ENCODE measurements at places on chromosomes 16 and 17.

GRCh38 chr16:70661534-70661917 lies 15.2 kb downstream of the IL34 start:
- no peak for DNase-seq

DNA sequence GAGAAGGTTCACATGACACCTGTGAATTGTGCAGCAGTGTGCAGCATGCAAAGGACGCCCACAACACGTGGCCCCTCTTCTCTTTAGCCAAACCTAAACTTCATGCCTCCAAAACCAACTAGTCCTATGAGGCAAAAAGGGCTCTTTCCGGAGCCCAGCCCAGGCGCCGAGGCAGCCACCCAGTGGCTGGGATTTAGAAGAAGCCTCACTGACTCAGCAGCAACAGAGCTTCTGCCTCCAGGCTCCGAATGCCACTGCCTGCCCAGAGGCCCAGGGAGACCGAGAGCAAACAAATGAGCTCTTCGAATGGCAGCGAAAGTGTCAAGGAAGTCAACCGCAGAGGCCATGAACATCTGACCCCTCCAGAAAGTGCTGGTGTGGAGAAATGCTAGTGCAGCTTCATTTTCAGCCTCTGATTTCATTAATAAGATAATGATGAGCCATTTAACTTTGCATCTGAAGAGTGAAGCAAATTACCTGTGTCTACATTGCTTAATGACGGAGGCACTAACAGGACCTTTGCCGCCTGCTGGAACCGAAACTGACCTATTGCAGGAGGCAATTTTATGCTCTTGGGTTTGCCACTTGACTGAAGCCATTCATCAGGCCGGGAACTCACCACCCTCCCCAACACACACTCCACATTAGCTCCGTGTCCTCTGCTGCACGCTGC lies 157.7 kb upstream of the RPL38 start:
- peak; percentile 20 for DNase-seq

DNA sequence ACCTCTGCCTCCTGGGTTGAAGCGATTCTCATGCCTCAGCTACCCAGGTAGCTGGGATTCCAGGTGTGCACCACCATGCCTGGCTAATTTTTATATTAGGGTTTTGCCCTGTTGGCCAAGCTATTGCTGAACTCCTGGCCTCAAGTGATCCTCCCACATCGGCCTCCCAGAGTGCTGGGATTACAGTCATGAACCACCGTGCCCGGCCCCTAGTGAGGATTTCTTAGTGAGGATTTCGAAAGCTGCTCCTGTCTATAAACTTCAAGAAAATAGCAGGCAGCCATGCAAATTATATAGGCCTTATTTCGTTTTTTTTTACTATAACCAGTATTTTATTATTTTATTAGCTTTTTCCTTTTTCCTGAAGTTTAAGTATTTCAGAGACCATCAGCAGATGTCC lies 41.6 kb downstream of the EPN2 start:
- no peak for DNase-seq

DNA sequence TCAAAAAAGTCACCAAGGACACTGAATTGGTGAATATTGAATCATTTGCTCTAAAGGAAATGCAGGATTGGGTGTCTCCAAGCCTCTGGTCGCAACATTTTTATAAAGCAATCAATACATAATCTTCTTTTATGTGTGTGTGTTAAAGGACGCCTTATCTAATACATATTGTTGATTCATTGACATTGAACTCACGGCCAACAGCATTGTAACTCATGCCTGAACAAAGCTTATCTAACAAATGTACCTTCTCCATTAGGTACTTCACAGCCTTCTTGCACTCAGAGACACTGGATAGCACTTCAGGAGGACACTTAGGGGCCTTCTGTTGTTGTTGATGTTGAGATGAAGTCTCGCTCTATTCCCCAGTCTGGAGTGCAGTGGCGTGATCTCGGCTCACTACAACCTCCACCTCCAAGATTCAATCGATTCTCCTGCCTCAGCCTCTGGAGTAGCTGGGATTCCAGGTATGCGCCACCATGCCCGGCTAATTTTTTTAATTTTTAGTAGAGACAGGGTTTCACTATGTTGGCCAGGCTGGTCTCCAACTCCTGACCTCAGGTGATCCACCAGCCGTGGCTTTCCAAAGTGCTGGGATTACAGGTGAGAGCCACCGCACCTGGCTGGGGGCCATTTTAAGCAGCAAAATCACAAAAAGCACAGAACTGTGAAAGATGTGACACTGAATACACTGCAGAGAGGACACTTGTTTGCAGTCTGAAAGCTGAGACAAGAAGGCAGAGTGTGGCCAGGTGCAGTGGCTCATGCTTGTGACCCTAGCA lies 13.2 kb upstream of the PDXDC1 start:
- DNase-seq = no peak

DNA sequence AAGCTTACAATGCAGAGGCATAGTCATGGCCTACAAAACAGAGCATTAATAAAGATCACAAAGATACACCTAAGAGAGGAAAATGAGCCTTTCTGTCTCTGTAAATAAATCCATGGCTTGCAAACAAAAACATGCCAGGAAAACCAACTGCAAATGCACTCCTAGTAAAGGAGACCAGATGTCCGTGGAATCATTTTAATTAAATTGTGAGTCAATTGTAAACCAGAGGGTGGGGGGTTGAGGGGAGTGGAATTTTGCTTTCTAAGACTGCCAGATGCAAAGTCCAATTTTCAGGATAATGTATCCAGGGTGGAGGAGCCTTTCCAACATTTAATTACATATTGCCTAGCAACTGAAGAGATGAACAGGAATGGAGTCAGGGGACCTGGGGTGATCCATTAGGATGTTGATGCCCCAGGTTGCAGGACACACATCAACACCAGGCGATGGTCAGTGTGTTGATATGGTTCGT lies 390.3 kb upstream of the CCL2 start:
- no peak for DNase-seq

- DNase-seq = no peak
These were observed 13.6 kb downstream of the CEP20 start for GRCh38 chr16:15874745-15875314.

GRCh38 chr16:24013864-24014645 lies 178.3 kb downstream of the PRKCB start:
- no peak for DNase-seq
